Fibroblast of mammary gland (primary cell): ENCODE measurements at places on chromosomes 12 and 14.

DNA sequence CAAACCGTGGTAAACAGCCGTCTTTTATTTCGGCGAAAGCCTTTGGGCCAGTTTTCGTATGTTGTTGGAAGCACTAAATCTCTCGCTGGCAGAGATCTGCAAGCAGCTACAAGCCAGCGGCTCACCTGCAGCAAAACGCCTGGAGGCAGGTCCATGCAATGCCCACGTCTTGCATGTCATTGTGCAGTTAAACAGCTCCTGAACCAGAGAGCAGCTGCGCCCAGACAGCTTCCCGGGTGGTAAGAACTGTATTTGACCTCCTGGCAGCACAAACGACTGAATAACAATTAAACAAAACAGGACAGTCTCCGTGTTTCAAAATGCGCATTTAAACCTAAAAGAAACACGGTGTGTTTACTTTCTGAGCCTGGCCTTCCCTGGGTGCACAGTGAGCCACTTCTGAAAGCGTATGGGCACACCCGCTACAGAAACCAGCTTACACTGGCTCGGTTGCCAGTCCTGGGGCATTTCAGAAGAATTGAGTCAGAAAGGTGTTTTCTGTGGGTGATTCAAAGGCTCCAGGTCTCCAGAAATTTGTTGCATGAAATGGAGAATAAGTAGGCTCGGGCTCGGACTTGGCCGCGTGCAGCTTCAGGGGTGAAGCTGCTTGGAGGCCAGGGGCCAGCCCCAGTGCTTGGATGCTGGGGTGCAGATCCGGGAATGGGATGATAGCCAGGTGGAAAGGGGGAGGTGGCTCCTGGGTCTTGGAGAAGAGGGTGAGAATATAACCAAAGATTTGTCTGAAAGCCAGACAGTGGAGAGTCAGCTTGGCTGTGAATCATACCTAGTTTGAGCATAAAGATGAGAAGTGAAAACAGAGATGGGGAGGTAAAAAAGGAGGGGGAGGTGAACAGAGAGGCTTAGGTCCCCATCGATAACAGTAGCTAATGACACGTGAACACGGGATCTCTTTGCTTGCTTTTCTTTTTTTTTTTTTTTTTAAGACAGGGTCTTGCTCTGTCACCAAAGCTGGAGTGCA, 24.9 kb upstream of the FZD10 start:
- no peak for DNase-seq

GRCh38 chr12:65825507-65826352, 1.4 kb downstream of the HMGA2 start:
- no peak for DNase-seq

- DNase-seq, result peak; percentile 15
Observed at GRCh38 chr14:52494444-52494843, 57.9 kb downstream of the TXNDC16 start.

DNA sequence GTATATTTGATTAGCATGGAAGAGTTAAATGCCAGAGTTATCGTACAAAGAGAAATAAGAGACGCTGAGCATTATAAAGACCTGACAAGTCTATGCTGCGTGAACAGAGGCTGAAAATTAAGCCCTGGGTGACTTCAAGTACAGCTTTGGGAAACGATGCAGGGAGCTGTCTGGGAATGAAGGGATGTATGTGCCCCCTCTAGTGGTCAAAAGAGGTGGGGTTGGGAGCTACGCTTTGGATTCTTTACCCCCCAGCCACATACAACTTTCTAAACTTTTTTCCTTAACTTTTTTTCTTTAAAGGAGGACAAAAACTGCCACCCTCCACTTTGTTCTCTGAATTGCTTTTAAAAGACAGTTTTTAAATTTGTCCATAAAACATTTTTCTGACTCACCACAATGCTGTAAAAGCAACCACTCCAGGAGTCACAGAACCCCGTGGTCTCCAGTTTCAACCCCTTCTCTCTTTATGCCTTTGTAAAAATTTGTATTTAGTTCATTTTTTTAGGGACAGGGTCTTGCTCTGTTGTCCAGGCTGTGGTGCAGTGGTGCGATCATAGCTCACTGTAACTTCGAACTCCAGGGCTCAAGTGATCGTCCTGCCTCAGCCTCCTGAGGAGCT, 59.4 kb downstream of the ZNF664 start:
- peak; percentile 71 for DNase-seq

- DNase-seq, result no peak
Observed at GRCh38 chr12:103578926-103579325, 8.1 kb upstream of the STAB2 start.

- no peak for DNase-seq
Observed at GRCh38 chr12:69401940-69402339, 42.4 kb downstream of the YEATS4 start.

DNA sequence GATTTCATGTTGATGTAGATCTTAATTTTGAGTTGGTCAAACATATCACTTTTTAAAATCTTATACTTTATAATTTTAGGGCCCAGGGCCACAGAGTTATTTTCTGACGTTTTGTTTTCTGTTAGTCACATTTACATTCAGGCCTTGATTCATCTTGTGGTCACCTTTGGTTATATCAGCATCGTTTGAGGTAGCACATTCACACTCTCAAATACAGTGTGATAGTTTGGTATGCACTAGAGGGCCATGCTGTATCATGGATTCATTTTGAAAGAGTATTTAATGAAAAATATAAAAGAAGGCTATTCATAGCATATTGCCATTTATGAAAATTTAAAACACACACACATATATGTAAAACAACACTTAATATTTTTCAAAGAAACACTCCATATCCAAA, 274.6 kb downstream of the RAD51B start:
- no peak for DNase-seq

GRCh38 chr12:94718114-94718513, 67.8 kb upstream of the TMCC3 start:
- no peak for DNase-seq

DNA sequence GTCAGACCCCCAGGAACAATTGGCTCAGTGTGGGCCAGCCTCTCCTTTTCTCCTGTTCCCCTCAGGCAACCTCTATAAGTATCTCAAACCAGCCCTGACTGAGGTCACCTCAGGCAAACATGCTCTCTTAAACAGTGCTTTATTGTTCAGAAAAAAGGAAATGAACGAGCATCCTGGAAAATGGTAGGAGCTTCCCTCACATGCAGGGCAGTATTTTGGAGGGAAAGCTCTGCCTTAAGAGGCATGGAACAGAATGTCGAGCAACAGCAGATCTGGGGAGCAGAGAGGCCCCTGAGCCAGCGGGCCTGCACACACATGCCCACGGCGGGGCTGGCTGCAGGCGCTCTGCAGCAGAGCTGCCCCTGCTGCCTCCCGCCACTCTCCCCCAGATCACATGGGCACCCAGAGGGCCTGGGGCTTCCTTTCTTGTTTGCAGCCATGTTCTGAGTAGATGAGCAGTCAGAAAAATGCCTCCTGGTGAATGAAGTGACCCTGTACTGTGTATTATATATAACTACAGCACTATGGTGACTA, 42.0 kb downstream of the MOK start:
- DNase-seq, result peak; percentile 55

DNA sequence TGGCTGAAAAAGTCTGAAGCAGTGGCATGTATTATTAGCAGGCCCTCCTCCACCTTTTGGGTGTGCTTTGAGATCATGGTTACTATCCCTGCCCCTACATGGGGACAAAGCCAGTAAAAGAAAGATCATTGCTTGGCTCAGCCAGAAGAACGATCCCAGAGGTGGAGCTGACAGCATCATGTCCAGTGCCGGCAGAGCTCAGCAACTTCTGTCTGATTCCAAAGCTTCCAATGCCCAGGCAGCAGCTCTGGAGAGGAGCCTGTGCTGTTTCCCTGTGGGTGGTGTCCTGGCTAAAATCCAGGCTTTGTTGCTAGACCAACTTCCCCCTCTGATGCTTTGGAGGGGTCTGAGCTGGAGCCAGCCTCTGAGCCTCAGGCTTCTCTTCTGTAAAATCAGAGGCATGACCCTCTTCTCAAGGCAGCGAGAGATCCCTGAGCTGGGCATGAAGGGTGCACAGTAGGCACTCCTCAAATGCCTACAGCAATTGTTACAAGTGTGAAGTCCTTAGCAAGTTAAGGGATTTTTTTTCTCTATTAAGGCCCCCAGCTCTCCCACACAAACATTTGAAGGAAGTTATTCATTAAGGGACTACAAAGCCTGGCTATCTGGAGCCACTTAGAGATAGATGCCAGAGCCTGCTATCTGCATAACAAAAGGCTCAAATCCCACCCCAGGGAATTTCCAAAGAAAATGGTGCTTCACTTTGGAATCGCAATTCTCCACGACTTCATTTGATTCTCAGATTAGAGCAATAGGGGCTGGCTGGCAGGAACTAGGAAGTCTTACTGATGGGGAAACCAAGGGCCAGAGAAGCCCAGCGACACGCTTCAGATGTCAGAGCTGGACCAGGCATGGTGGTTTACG, 10.9 kb upstream of the GSC start:
- DNase-seq, result no peak

DNA sequence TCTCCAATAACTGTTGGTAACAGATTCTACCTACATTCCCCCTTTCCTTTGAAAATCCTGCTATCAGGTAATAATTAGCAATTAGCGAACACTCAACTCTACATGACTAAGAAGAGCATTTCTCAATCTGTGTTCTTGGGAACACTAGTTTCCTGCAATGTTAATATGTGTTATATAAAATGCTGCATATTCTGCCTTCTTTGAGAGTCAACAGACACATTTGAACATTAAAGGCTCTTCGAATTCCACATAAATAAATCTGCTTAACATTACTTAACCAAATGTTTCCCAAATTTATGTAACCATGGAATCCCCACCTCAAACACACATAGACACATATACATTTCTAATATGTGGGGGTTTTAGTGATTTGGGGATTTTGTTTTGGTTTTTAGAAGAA, 41.2 kb upstream of the G2E3 start:
- no peak for DNase-seq

GRCh38 chr14:102849526-102850379, 72.5 kb downstream of the TRAF3 start:
- DNase-seq, result peak; percentile 54

- no peak for DNase-seq
Observed at GRCh38 chr12:100503228-100503628, 29.6 kb downstream of the NR1H4 start.

GRCh38 chr14:72663076-72663487, 230.8 kb downstream of the DPF3 start:
- DNase-seq, result no peak

DNA sequence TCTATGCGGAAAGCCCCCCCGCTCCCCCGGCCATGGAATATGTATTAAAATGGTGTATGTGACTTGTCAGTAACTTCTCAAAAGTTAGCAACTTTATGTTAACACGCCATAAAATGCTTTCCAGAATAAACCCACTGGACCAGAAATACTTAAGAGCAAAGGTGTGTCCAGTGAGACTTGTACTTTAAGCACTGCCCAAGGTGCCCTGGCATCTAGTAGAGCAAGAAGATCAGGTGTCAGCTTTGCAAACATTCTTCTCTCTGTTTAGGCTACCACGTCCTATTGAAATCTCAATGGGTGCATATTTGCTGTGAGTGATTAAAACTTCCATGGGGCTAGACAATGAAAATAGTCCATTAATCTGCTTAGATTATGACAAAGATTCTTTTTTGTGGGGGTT, 201.2 kb downstream of the ESR2 start:
- no peak for DNase-seq

- no peak for DNase-seq
Observed at GRCh38 chr14:83047059-83047830, 1513.6 kb upstream of the SEL1L start.

DNA sequence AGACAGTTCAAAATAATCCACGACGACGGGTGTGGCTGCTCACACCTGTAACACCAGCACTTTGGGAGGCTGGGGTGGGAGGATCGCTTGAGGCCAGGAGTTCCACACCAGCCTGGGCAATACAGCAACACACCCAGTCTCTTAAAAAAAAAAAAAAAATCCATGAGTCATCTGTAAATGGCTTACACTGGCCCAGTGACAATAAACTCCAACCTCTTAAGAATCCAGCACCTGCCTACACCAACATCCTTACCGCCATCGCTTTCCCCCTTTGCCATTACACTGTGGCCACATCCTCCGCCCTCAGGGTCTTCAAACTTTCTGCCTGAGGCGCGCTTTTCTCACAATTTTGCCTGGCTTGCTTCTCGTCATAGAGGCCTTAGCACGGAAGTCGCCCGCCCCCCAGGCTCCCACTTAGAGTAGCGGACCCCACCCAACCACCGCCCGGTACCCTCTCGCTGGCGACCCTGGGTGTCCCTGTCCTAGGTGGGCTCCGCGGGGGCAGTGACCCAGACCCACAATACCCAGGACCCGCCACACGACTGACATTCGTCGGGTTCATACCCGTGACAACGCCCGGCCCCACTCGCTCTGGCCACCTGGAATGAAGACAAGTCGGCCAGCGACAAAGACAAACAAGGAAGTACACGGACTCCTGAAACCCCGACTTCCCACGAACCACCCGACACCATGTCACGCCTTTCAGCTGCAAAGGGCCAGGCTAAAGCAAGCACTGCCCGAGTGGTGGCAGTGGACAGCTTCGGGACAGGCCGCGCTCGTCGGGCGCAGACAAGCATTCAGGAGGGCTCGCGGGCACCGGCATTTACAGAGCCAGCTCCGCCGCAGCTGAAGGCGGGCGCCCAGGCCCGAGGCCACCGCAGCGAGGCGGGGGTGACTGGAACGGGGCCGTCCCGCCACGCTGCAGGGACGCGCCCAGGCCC, 636 bp downstream of the GOLGA3 start:
- peak; percentile 88 for DNase-seq

DNA sequence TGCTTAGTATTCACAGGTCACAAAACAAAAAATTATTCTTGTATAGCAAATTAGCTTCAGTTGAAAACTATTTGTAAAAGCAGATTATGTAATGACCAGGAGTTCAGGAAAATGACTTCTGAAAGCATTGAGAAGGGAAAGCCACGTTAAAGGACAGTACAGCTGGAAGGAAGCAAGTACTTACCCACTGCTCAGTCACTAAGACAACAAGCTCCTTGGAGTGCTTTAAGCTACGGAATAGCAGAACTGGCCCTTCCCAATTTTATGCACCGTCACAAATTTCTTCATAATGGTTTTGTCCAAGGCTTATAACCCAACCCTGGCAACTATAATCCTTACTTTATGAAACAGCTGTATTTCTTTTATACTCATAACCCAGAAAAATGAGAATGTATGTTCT, 13.0 kb upstream of the SNAPC1 start:
- DNase-seq, result peak; percentile 47
